Upper lobe of right lung (tissue), 1 donor: ENCODE measurements at places on chromosomes 2 and 18. TPM values are rescaled to one million over a fixed set of nuclear protein-coding genes. Genes with fewer than 3 reads are reported as not detected.

Gene CRYBA2
- not detected for total RNA-seq

GRCh38 chr2:84701880-84702279 lies 179.0 kb downstream of the TRABD2A start:
- DNase-seq = no peak
- H3K36me3 ChIP-seq = no peaks in the 10 kb centered on the region
- H3K27me3 ChIP-seq = no peaks in the 10 kb centered on the region
- no peak overlapping the region for H3K27ac ChIP-seq
- H3K4me1 ChIP-seq = no peaks in the 10 kb centered on the region

Gene GNLY
- total RNA-seq = 18.5 TPM

Gene HAT1
- 24.8 TPM for total RNA-seq

Gene KCNIP3
- 3.0 TPM for total RNA-seq

GRCh38 chr2:40440835-40441234 lies 11.1 kb downstream of the SLC8A1 start:
- H3K27ac ChIP-seq = no peak overlapping the region
- H3K27me3 ChIP-seq = no peaks in the 10 kb centered on the region
- no peaks in the 10 kb centered on the region for H3K4me1 ChIP-seq
- no peak for DNase-seq
- H3K4me3 ChIP-seq = no peak overlapping the region

DNA sequence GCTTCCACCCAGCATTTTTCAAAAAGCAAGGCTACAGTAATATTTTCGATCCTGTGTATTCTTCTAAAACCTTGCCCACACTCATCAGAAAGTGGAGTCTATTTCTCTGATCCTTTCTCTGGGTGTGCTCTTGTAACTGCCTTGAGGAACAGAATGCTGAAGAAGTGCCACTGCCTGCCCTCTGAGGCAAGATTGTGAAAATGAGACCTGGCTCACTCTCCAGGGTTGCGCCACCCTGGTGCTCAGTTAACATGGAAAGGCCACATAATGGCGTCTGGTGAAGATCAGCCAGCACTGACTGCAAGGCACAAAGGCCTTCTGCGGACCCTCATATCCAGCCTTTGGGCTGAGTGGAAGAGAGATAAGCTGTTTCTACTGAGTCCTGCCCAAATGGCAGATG lies 11.2 kb upstream of the SH3RF3 start:
- no peaks in the 10 kb centered on the region for H3K4me1 ChIP-seq
- H3K27ac ChIP-seq = no peak overlapping the region
- H3K4me3 ChIP-seq = no peak overlapping the region
- DNase-seq = no peak

Gene POTEF
- not detected for total RNA-seq

DNA sequence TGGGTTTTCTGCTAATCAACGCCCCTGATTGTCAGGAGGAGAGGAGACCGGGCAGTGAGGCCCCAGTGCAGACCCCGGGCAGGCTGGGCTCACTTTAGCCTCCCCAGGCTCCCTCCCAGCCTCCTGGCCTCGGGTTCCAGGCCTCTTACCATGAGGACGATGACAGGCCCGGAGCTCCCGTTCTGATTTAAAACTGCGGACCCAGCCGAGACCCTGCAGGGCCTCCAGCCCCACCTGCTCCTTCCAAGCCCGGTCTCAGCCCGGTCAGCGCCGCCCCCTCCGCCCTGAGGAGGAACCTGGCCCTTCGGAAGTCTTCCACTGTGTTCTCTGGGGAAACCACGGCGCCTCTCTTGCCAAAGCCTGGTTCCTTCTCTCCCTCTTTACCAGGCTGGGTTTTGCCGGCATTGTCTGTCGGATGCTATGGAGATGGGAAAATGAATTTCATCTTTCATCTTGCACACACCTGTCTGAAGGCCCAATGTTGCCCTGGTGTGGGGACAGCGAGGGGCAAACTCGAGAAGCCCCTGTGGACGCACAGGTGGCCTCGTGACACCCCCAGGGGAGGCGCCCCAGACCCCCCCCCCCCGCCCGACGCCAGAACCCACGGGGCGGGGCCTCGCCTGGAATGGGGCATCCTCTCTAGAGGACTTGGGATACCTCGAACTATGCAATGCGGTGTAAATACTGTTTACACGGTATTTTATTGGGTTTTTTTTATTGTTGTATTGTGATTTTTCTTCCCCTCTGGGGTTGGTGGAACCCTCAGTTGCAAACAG lies 37.7 kb upstream of the CTDP1 start:
- H3K4me1 ChIP-seq = peaks cover 8% of the 10 kb centered on the region
- H3K27me3 ChIP-seq = peaks cover 28% of the 10 kb centered on the region
- no peak for DNase-seq
- no peaks in the 10 kb centered on the region for H3K36me3 ChIP-seq
- H3K4me3 ChIP-seq = no peak overlapping the region

DNA sequence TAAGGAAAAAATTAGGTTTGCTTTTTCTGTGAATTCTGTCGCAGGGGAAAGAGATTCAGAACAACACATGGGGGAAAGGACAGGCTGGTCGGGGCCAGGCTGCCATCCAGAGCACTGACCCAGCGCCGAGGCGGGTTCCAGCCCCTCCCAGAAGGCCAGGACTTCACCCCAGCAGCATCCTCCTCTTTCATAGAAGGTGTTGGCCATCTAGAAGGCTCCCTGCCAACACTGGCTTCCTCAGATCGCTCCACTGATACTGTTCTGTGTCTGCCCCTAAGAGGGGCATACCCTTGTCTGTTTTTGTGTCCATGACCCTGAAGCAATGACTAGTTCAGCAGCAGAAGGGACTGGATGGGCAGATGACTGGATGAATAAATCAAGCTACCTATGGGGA lies 144.5 kb downstream of the HDAC4 start:
- no peak overlapping the region for H3K27ac ChIP-seq
- peaks cover 26% of the 10 kb centered on the region for H3K4me1 ChIP-seq
- H3K27me3 ChIP-seq = no peaks in the 10 kb centered on the region
